ENCODE measurements at places on chromosomes 2 and 18. TPM values are rescaled to one million over a fixed set of nuclear protein-coding genes. Genes with fewer than 3 reads are reported as not detected.
A peak's percentile ranks its signal among the peaks of the same experiment; 100 is the strongest.

Gene ACADL
- not detected for total RNA-seq

Gene CCDC148
- total RNA-seq = not detected

Gene CYS1
- total RNA-seq = not detected

Gene COL3A1
- not detected for total RNA-seq

Gene COL5A2
- 0.38 TPM for total RNA-seq

Gene FAM210A
- total RNA-seq = 5.4 TPM

Gene NTSR2
- total RNA-seq = not detected

Gene SMC6
- 22.3 TPM for total RNA-seq

Gene APCDD1
- total RNA-seq = 0.13 TPM

Gene DNAH6
- 0.60 TPM for total RNA-seq

Gene RUFY4
- total RNA-seq = 1.8 TPM

Gene ADAM23
- not detected for total RNA-seq

- H3K27me3 ChIP-seq = no peaks in the 10 kb centered on the region
- DNase-seq = no peak
- no peak overlapping the region for H3K4me3 ChIP-seq
- H3K4me1 ChIP-seq = no peaks in the 10 kb centered on the region
- no peaks in the 10 kb centered on the region for H3K36me3 ChIP-seq
These were observed 236.5 kb downstream of the TPGS2 start for GRCh38 chr18:36592282-36592681.

GRCh38 chr2:238486123-238486848, 59.6 kb downstream of the ASB1 start:
- peak; percentile 2 for DNase-seq
- no peak overlapping the region for H3K4me3 ChIP-seq
- no peaks in the 10 kb centered on the region for H3K27me3 ChIP-seq
- H3K4me1 ChIP-seq = no peaks in the 10 kb centered on the region
- no peaks in the 10 kb centered on the region for H3K36me3 ChIP-seq
- no peak overlapping the region for H3K27ac ChIP-seq

GRCh38 chr18:8253944-8254343, 355.3 kb upstream of the RAB12 start:
- H3K4me1 ChIP-seq = no peaks in the 10 kb centered on the region
- H3K27ac ChIP-seq = no peak overlapping the region
- H3K36me3 ChIP-seq = no peaks in the 10 kb centered on the region
- H3K27me3 ChIP-seq = no peaks in the 10 kb centered on the region

GRCh38 chr2:177153805-177154204, 58.8 kb upstream of the HNRNPA3 start:
- DNase-seq = no peak
- no peaks in the 10 kb centered on the region for H3K36me3 ChIP-seq
- H3K27me3 ChIP-seq = peaks cover 4% of the 10 kb centered on the region
- H3K4me3 ChIP-seq = no peak overlapping the region
- H3K27ac ChIP-seq = no peak overlapping the region

- DNase-seq = no peak
- no peaks in the 10 kb centered on the region for H3K27me3 ChIP-seq
- no peak overlapping the region for H3K27ac ChIP-seq
- H3K4me1 ChIP-seq = no peaks in the 10 kb centered on the region
- H3K36me3 ChIP-seq = no peaks in the 10 kb centered on the region
These were observed 158.9 kb downstream of the COL6A3 start for GRCh38 chr2:237254911-237255578.

GRCh38 chr2:172420216-172420615, 7.2 kb upstream of the ITGA6 start:
- no peak overlapping the region for H3K27ac ChIP-seq
- no peak overlapping the region for H3K4me3 ChIP-seq
- H3K27me3 ChIP-seq = no peaks in the 10 kb centered on the region
- H3K36me3 ChIP-seq = no peaks in the 10 kb centered on the region
- DNase-seq = no peak

- no peaks in the 10 kb centered on the region for H3K36me3 ChIP-seq
- peaks cover 2% of the 10 kb centered on the region for H3K27me3 ChIP-seq
- no peak overlapping the region for H3K27ac ChIP-seq
These were observed 102.1 kb downstream of the SNTG2 start for GRCh38 chr2:1052771-1053191.

GRCh38 chr2:218962859-218963492, 3.5 kb downstream of the CDK5R2 start:
- no peak overlapping the region for H3K4me3 ChIP-seq
- peaks cover 44% of the 10 kb centered on the region for H3K27me3 ChIP-seq
- peak; percentile 43 for DNase-seq
- H3K27ac ChIP-seq = no peak overlapping the region
- H3K36me3 ChIP-seq = no peaks in the 10 kb centered on the region
- H3K4me1 ChIP-seq = peaks cover 19% of the 10 kb centered on the region

- H3K27me3 ChIP-seq = no peaks in the 10 kb centered on the region
- no peaks in the 10 kb centered on the region for H3K36me3 ChIP-seq
- DNase-seq = no peak
- H3K27ac ChIP-seq = no peak overlapping the region
- no peak overlapping the region for H3K4me3 ChIP-seq
- no peaks in the 10 kb centered on the region for H3K4me1 ChIP-seq
These were observed 301.3 kb downstream of the ZNF407 start for GRCh38 chr18:74898965-74899364.

GRCh38 chr2:100978582-100979191, 23.4 kb upstream of the RPL31 start:
- H3K27me3 ChIP-seq = no peaks in the 10 kb centered on the region
- H3K4me1 ChIP-seq = peaks cover 3% of the 10 kb centered on the region
- no peak for DNase-seq
- H3K4me3 ChIP-seq = no peak overlapping the region
- no peak overlapping the region for H3K27ac ChIP-seq

GRCh38 chr18:77250501-77250925, 865 bp downstream of the GALR1 start:
- no peak for DNase-seq
- H3K4me1 ChIP-seq = peaks cover 23% of the 10 kb centered on the region
- H3K27ac ChIP-seq = no peak overlapping the region
- H3K27me3 ChIP-seq = peaks cover 39% of the 10 kb centered on the region
- H3K36me3 ChIP-seq = no peaks in the 10 kb centered on the region

GRCh38 chr2:88580088-88580487, 47.2 kb downstream of the EIF2AK3 start:
- no peak for DNase-seq
- H3K4me3 ChIP-seq = no peak overlapping the region
- peaks cover 69% of the 10 kb centered on the region for H3K36me3 ChIP-seq
- H3K27me3 ChIP-seq = no peaks in the 10 kb centered on the region
- no peaks in the 10 kb centered on the region for H3K4me1 ChIP-seq

DNA sequence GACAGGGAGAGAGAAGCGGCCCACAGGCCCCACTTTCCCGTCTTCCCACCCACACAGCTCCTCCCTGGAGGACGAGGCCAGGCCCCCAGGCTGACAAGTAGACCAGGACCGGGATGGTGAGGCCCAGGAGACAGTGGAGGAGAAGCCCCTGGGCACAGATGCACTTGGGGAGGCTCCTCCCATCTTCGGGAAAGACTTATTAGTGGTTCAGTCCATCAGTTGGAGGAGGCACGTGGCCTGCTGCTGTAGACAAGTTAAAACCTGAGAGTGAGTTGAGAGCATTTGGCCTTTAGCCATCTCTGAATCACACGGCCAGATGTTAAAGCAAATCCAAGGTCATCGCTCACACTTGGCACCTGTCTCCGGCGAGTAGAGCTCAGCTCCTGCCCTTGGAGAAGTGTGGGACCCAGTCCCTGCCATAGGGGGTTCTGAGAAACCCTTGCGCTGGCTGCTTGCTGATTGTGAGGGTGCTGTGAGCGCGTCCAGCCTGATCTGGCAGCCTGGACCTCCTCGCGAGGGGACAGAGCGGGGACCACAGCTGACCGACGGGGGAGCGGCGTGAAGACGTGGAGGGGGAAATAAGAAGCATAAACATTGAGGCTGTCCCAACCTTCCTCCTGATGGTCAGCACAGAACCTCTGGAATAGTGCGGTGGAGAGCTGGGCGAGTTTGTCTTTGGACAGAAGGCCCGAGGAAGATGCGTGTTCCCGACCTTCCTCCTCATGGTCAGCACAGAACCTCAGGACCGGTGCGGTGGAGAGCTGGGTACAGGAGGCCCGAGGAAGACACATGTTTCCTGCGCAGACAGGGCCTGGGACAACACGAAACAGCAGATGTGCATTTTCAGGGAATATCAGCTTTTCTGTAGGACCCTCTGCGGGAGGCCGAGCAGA, 24.7 kb upstream of the ALLC start:
- no peak overlapping the region for H3K4me3 ChIP-seq
- H3K27me3 ChIP-seq = no peaks in the 10 kb centered on the region
- no peaks in the 10 kb centered on the region for H3K36me3 ChIP-seq
- peak; percentile 12 for DNase-seq

- peak overlapping the region; percentile 98 for H3K27ac ChIP-seq
- no peaks in the 10 kb centered on the region for H3K27me3 ChIP-seq
- no peak for DNase-seq
- no peaks in the 10 kb centered on the region for H3K36me3 ChIP-seq
- H3K4me1 ChIP-seq = peaks cover 18% of the 10 kb centered on the region
These were observed 1.2 kb upstream of the CCNT2 start for GRCh38 chr2:134917360-134917865.

- H3K36me3 ChIP-seq = no peaks in the 10 kb centered on the region
- peak within 1 kb of the TSS; percentile 94 for H3K4me3 ChIP-seq
- peak; percentile 88 for DNase-seq
- peak within 1 kb of the TSS; percentile 77 for H3K27ac ChIP-seq
- H3K27me3 ChIP-seq = no peaks in the 10 kb centered on the region
These were observed at the start of gene TTL for GRCh38 chr2:112481528-112482233. TTL (plus strand) TSS chr2:112482156; CDS start chr2:112482345, 189 bp downstream.

DNA sequence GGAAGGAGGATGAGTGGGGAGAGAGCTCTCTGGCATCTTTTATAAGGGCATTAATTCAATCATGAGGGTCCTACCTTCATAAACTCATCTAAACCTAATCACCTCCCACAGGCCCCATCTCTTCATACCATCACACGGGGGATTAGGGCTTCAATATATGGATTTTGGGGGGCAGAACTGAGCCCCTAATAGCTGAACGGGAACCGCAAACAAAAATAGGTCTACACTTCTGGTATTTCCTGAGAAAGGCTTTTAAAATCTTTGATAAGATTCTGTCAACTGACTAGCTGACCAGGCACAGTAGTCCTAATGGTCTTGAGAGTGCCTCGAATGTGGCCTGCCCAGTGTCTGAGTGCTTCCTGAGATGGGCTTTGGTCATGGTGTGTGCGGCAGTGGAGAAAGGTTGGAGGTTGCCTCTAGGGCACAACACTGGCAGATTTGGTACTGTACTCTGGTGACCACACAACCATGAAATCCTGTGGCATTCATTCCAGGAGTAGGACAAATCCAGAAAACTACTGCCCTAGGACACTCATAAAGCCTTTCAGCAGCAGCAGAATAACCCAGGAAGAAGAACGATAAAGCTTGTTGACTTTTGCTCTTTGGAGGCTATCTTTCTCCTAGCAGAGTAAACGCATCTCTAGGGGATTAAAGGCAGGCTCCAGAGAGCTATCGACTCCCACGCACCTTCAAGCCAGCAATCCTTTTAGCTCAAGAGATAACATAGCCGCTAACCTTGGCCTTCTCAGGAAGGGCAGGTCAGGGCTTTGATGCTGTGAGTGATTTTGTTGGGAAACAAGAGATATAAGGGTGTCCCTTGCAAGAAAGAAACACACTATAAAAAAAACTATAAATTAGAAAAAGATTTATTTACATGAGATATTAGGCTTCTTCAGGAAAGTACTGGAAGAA, 12.3 kb upstream of the APOB start:
- no peaks in the 10 kb centered on the region for H3K36me3 ChIP-seq
- DNase-seq = no peak
- no peaks in the 10 kb centered on the region for H3K27me3 ChIP-seq
- H3K27ac ChIP-seq = no peak overlapping the region

- H3K4me1 ChIP-seq = no peaks in the 10 kb centered on the region
- no peaks in the 10 kb centered on the region for H3K36me3 ChIP-seq
- DNase-seq = no peak
- peaks cover 4% of the 10 kb centered on the region for H3K27me3 ChIP-seq
- H3K27ac ChIP-seq = no peak overlapping the region
These were observed 145.3 kb upstream of the MEX3C start for GRCh38 chr18:51342815-51343214.

DNA sequence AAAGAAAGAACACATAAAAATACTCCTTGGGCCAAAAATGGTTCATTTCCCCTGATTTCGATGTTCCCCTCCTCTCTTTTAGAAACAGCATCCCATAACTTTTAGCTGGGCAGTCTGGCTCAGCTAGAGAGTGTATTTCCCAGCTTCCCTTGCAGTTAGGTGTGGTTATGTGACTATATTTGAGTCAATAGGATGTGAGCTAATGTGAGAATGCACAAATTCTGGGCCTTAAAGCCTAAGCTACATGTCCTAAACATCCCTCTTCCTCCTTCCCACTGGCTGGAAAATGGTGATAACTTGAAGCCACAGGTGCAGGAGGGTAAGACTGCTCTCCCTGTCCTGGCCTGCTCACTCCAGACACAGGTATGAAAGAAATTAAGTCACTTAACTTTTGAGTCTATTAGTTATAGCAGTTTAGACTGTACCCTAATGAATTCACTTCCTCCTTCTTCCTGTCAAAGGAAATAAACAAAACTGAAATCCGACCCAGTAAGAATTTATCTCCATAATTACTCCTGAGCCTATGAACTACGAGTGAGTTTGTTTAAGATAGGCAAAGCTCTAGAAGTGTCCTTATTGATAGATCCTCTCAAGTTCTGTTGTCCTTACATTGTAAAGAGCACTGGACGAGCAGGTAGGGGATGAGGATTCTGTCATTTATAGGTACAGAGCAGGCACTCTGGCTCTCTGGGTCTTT, 177.6 kb downstream of the MTX2 start:
- H3K36me3 ChIP-seq = no peaks in the 10 kb centered on the region
- H3K27me3 ChIP-seq = no peaks in the 10 kb centered on the region
- no peaks in the 10 kb centered on the region for H3K4me1 ChIP-seq
- H3K4me3 ChIP-seq = no peak overlapping the region
- H3K27ac ChIP-seq = no peak overlapping the region
- no peak for DNase-seq

All from natural killer cell (primary cell).